ENCODE measurements at places on chromosomes 16 and 17. TPM values are rescaled to one million over a fixed set of nuclear protein-coding genes. Genes with fewer than 3 reads are reported as not detected.

GRCh38 chr16:13083681-13084080 is 182.3 kb downstream of the SHISA9 start:
- no peak for DNase-seq

GRCh38 chr16:12901204-12901596 is 198 bp upstream of the SHISA9 start:
- DNase-seq = no peak

ASIC2 gene
- 0.09 TPM for polyA plus RNA-seq

DNA sequence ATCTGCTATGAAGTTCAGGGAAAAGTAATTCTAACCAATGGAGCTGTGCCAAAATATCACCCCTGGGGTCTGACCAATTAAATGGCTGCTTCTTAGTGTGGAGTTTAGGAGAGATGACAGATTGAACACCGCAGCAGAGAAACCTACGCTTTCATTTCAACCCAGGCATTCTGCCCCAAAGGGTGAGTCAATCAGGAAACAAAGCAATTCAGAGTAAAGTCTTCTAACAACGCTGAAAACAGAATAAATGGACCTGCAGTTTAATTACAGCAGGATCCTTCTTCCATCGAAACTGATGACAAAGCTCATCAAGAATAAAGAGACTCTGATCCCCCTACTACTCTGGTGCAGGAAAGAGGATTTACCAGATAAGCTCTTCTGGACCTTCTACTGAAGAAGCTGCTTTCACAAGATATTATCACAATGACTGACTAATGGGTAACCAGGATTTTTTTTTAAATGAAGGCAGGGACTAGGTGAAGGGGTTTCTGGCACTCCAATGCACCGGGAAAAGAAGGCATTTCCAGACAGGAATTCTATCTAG is 16.7 kb downstream of the RFFL start:
- DNase-seq = no peak

C16orf95 gene
- polyA plus RNA-seq = 2.8 TPM

FAM171A2 gene
- 0.84 TPM for polyA plus RNA-seq

DNA sequence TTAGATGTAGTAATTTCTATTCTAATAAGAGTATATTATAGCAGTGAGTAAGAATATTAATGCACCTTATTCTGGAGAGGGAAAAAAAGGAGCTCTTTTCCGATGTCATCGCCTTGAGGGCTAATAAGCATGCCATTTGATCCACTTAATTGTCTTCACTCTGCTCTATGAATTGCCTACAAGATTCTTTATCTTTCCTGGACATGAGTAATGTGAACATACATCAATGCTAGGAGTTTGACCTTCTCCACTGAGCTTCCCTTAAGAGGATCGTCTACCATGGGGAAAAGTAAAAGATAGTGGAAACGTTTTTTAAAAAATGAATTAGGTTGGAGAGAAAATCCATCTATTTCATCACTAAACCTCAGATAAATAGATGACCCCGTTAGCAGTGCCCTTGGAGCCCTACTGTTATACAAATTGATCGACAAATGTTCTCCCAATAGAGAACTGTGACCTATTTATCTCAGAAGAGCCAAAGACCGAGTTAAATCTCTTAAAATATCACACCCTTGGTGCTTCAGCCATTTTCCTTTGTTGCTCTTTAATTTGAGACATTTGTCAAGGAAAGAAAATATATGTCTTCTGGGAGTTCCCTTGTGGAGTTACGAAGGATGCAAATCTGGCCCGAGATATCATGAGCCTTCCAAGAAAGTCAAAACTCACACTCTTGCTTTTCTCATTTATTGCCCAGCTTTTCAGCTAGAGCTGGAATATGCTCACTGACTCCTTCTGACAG is 898.5 kb downstream of the KCNJ2 start:
- no peak for DNase-seq

DNA sequence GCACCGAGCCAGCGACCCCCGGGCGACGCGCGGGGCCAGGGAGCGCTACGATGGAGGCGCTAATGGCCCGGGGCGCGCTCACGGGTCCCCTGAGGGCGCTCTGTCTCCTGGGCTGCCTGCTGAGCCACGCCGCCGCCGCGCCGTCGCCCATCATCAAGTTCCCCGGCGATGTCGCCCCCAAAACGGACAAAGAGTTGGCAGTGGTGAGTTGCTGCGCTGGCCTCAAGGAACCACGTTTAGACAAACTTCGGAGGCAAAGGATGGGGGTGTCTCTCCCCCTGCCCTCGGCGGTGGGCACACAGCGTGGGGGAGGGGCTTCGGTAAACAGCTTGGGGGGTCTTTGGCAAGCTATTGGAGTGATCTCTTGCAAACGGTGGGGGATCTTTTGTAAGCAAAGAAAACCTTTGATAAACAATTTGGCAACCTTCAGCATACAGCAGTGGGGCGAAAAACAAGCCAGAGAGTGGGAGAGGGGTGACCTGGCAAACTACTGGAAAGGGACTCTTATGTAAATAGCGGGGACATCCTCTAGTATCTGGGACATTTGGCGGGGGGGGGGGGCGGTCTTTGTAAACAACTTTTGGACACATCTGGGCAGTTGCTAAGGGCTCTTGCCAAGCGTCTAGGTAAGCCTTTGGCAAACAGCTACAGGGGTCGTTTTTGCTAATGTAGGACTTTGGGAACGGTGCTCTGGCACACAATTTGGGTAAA is 587 bp downstream of the MMP2 start:
- no peak for DNase-seq

DNA sequence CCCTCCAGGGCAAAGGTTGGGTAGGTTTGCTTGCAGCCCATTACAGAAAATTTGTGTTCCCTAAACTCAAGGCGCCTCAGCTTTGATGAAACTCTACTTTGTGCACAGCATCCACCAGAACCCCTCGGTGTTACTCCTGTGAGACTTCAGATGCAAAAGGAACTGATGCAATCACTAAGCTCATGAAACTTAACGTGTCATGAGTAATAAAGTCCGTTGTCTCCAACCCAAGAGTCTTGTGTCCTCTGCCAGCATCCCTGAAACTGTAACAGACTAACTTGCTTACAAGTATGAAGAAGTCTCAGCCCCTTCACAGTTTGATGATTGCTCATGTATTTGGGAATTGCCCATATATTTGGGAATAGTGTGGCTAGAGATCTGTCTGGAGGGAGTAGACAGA is 74.8 kb upstream of the MARCHF10 start:
- no peak for DNase-seq

GRCh38 chr16:66422366-66422765 is 4.7 kb upstream of the BEAN1 start:
- no peak for DNase-seq

DNA sequence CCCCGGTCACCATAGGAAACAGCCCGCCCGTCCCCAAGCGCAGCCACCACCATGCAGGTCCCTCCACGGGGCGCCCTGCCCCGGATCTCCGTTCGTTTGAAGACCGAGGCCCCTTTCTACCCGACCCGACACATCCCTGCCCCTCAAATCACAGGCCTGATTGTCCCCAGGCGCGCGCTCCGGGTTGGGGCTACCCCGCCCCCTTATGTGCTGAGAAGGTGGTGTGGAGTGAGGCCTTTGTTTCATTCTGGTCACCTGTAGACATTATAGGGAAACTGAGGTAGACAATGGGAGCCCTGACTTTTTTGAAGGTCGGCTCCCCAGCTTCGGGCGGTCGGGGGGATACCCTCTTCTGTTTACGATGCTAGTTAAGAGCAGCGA is 763 bp upstream of the ACTG1 start:
- no peak for DNase-seq

SLFN14 gene
- polyA plus RNA-seq = not detected

DNA sequence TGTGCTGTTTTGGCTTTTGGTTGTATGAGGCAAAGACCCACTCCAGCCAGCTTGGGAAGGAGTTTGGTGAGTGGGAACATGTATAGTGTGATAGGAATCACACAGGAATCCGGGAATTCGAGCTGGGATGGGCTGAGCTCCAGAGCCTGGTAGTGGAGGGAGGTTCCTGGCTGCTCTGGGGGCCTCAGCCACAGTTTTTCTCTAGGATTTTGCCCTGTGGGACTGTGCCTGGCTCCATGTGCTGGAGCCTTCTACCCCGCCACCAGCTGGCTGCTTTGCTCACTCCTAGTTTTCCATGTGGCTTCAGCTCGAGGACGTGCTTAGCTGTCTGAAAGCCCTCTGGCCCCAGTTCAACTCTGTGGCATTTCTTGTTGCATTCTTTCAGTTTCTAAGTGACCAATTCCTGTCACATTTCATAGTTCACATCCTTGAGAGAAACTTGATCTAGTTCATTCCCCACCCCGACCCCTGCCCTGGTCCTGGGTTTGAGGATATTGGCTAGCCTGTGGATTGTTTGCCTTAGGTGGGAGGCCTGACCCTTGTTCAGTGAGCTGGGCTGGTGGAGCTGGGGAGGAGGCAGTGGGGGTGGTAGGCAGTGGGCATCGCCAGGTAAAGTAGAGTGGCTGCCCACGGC is 5.0 kb downstream of the SEC14L1 start:
- no peak for DNase-seq

CDRT4 gene
- 1.9 TPM for polyA plus RNA-seq

- no peak for DNase-seq
These were observed 33.8 kb downstream of the CHD9NB start for GRCh38 chr16:53018834-53019416.

CDRT15 gene
- not detected for polyA plus RNA-seq

PIMREG gene
- polyA plus RNA-seq = 0.41 TPM

DNA sequence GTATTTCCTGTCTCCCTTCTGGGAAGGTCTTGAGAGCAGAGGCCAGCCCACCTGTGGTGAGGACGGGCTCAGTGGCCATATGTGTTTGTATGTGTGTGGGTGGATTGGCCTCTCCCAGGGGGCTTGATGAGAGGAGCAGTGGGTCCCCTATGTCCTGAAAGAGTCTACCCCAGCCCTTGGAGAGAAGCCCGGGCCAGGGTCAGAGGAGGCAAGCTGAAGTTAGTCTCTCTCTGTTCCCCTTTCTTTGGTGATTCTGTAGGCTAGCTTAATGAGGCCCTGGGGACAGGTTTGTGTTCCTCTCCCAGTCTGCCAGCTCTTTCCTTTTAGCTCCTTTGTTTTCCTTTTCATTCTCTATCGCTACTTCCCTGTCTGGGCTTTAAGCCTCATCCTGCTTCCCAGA is 23.8 kb upstream of the NFATC3 start:
- DNase-seq = no peak

All from urinary bladder (tissue), 4 donors.